T-helper 17 cell (primary cell): ENCODE measurements at places on chromosomes 13 and 19. TPM values are rescaled to one million over a fixed set of nuclear protein-coding genes. Genes with fewer than 3 reads are reported as not detected.
A peak's percentile ranks its signal among the peaks of the same experiment; 100 is the strongest.

SULT2B1 gene
- total RNA-seq, result not detected

OR10H1 gene
- total RNA-seq, result 0.07 TPM

- no peak overlapping the region for H3K4me3 ChIP-seq
- no peak overlapping the region for H3K27ac ChIP-seq
- DNase-seq, result no peak
- peaks cover 6% of the 10 kb centered on the region for H3K4me1 ChIP-seq
- peaks cover 5% of the 10 kb centered on the region for H3K27me3 ChIP-seq
- H3K36me3 ChIP-seq, result peaks cover 4% of the 10 kb centered on the region
Measured at GRCh38 chr19:10021863-10022262, 8.6 kb downstream of the RDH8 start.

DNA sequence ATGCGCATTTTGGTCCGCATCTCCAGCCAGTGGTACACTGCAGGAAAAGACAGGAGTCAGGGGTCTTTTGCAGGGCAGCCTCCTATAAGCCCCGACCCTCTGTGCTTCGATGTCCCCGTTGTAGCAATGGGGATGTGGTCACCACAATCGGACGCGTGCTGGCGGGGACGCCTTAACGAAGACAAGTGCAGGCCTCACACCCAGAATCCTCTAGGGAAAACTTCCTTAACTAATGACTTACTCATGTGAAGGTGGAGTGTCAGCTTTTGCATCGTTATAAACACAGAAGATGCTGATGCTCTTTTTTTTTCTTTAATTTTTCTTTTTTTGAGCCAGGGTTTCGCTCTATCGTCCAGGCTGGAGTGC is 22.1 kb downstream of the VASP start:
- no peak overlapping the region for H3K27ac ChIP-seq
- H3K4me3 ChIP-seq, result peak overlapping the region; percentile 39
- no peak for DNase-seq
- no peaks in the 10 kb centered on the region for H3K27me3 ChIP-seq
- H3K36me3 ChIP-seq, result peaks cover 6% of the 10 kb centered on the region

URAD gene
- total RNA-seq, result not detected

ZIC2 gene
- total RNA-seq, result not detected

GRCh38 chr19:50580970-50581634 is 12.9 kb upstream of the LRRC4B start:
- no peaks in the 10 kb centered on the region for H3K4me1 ChIP-seq
- peaks cover 41% of the 10 kb centered on the region for H3K27me3 ChIP-seq
- peaks cover 3% of the 10 kb centered on the region for H3K36me3 ChIP-seq
- DNase-seq, result no peak
- no peak overlapping the region for H3K27ac ChIP-seq

- H3K4me3 ChIP-seq, result no peak overlapping the region
- no peak overlapping the region for H3K27ac ChIP-seq
- peaks cover 14% of the 10 kb centered on the region for H3K27me3 ChIP-seq
- no peak for DNase-seq
- H3K4me1 ChIP-seq, result no peaks in the 10 kb centered on the region
Measured at GRCh38 chr13:33153421-33154404, 131.8 kb downstream of the STARD13 start.

PCDH17 gene
- total RNA-seq, result 0.15 TPM

C1QTNF9 gene
- total RNA-seq, result not detected

DLEU7 gene
- not detected for total RNA-seq

- H3K36me3 ChIP-seq, result no peaks in the 10 kb centered on the region
- no peak overlapping the region for H3K27ac ChIP-seq
- peaks cover 21% of the 10 kb centered on the region for H3K4me1 ChIP-seq
- H3K27me3 ChIP-seq, result no peaks in the 10 kb centered on the region
Measured at GRCh38 chr13:40269086-40269485, 397.4 kb downstream of the FOXO1 start.

SIAH3 gene
- total RNA-seq, result 0.15 TPM

DNA sequence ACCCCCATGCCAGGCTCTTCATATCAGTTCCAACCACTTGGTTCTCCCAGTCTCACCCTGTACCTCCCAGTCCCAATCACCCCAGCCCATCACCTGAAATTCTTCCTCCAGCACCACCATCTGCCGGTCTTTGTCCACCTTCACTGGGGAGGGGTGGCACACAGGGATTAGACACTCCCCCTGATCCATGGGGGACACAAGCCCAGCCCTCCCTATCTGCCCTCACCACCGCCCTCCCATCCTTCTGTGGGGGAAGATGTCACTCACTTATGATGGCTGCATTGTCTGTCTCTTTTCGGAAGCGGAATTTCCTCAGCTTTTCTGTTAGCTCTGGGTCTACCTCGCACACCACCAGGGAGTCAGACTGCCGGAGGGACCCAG is 685 bp downstream of the GMFG start:
- peak overlapping the region; percentile 99 for H3K27ac ChIP-seq
- no peaks in the 10 kb centered on the region for H3K27me3 ChIP-seq
- H3K36me3 ChIP-seq, result peaks cover 6% of the 10 kb centered on the region
- peak overlapping the region; percentile 99 for H3K4me3 ChIP-seq

CCDC70 gene
- not detected for total RNA-seq

- H3K4me3 ChIP-seq, result peak overlapping the region; percentile 98
- H3K27me3 ChIP-seq, result no peaks in the 10 kb centered on the region
- peaks cover 5% of the 10 kb centered on the region for H3K36me3 ChIP-seq
- H3K4me1 ChIP-seq, result peaks cover 19% of the 10 kb centered on the region
- H3K27ac ChIP-seq, result peak overlapping the region; percentile 100
- DNase-seq, result no peak
Measured at GRCh38 chr19:37778613-37779126, 716 bp downstream of the ZNF573 start.

DNA sequence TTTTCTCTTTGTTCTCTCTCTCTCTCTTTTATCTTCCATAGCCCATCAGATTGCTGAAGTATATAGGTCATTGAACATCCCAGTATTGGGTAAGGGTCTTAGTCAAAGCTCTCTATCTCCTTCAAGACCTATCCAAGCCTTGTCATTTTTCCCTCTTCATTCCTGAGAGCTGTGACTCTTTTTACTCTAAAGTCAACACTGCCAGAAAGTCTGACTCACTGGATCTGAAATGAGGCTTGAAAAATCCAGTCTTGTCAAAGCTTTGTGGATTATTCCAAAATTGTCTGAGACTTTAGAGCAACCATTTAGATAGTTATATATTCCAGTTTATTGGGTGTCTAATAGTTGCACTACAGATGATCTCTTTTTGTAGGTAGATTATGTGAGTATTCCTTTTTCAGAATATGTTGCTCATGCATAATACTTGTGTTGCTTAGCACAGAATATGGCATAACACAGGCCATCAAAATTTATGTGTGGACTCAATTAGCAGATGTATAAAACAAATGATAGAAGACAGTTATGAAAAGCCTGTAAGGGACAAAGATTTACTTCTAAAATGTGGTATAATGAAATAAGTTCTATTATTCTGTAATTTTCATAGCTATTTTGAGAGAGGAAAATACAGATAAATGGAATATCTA is 389.3 kb upstream of the PCDH9 start:
- no peak for DNase-seq
- H3K27me3 ChIP-seq, result no peaks in the 10 kb centered on the region
- H3K27ac ChIP-seq, result no peak overlapping the region
- H3K4me3 ChIP-seq, result no peak overlapping the region
- H3K36me3 ChIP-seq, result no peaks in the 10 kb centered on the region

- DNase-seq, result no peak
- H3K36me3 ChIP-seq, result no peaks in the 10 kb centered on the region
- peaks cover 12% of the 10 kb centered on the region for H3K4me1 ChIP-seq
- H3K4me3 ChIP-seq, result no peak overlapping the region
- H3K27me3 ChIP-seq, result no peaks in the 10 kb centered on the region
Measured at GRCh38 chr13:113649212-113649611, 8.8 kb downstream of the ATP4B start.

GRCh38 chr13:33172400-33172799 is 113.2 kb downstream of the STARD13 start:
- H3K27ac ChIP-seq, result no peak overlapping the region
- H3K36me3 ChIP-seq, result peaks cover 2% of the 10 kb centered on the region
- H3K4me3 ChIP-seq, result no peak overlapping the region
- DNase-seq, result no peak
- no peaks in the 10 kb centered on the region for H3K4me1 ChIP-seq
